ENCODE measurements at places on chromosomes 2 and 18. TPM values are rescaled to one million over a fixed set of nuclear protein-coding genes. Genes with fewer than 3 reads are reported as not detected.

DNA sequence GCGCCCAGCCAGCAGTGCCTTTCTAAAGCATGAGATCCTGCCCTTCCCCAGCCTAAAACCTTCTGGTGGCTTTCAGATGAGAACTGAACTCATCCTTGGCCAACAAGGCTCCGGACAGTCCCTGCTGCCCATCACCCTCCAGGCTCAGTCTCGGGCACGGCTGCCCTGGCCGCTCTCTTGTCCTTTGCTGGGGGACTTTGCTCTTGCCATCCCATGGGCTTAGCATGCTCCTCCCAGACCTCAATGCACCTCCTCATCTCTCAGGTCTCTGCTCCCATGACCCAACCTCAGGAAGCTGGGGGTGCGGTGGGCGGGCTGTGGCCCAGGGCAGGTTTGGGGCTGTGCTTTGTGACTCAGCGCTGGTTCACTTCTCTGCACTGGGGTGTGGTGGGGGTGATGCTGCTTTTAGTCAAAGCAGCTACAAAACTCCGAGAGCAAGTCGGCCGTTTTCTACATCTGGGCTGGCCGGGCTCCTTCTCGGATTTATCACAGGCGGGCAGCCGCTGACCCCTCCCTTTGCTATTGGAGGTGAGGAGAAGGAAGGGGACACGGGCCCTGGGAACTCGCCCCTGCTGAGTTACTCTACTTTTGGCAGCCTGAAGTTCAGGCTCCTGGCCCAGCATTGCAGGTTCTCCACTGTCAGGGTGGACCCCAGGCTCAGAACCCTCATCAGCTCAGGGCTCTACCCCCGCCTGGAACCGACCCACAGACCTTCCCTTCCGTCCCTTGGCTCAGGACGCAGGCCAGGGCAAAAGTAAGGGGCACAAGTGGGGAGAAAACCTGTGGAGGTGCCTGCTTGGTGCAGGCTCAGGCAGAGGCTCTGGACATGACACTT, 90.6 kb upstream of the TAF1B start:
- DNase-seq, result peak; percentile 89

GRCh38 chr2:239287461-239287860, 113.4 kb downstream of the HDAC4 start:
- no peak for DNase-seq

- no peak for DNase-seq
These were observed 48.8 kb upstream of the PPP1CB start for GRCh38 chr2:28702878-28703277.

DNA sequence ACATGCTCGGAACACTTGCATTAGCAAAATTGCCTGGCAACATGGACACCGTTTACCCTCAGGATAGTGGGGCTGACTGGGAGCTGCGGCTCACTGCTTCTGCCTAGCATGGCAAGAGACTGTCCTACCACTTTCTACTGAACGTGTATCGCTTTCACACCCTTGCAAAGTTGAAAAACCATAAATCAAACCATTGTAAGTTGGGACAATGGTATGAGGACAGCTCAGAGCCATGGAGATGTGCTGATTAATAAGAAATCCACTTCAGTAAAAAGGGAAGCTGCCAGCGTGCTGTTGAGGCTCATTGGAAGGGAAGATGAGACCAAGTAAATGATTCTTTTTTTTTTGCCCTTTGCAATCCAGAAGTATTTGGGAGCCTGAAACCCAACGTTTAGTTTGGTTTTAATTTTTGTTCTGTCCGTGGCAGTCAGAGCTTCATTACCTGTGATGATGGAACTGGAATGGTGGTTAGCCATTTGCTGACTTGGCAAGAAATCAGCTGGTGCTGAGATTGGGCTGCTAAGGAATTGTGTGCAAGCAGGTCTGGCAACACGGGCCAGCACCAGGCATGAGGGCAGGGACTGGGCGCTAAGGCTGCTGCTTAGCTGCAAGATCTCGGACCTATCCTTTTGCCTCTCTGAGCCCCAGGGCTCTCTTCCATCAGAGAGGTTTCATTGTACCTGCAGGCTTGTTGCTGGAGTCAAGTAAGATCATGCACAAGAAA, 75.5 kb upstream of the HS6ST1 start:
- no peak for DNase-seq

DNA sequence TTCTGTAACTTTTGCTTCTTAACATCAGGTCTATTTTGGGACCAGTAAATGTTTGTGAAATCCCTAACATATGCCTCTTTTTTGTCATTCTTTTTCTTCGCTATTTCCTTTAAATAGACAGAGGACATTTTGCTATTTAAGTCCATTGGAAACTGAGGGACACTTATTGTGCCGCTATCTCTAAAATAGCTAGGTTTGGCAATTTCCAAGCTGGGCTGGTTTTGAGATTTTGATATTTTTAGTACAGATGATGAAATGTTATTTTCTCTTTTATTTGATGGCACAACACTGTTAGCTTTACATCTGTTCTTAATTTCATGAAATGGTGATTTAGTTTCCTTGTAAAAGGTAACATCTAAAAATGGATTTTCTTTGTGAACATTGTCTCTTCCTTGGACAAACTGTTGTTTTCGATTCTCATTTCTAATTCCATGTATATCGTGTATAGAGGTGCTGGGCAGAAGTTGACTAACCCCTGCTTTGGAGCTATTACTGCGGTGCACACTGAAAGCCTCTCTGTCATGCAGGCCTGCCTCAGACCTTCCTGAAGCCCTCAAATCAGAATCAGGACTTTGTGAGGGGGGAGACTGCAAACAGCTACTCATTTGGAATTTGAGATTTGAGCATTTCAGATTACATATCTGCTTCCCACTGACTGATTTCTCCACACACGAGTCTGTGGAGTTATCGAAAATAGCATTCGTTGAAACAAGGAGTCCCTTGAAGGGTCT, 594 bp downstream of the RAD51AP2 start:
- DNase-seq, result no peak

- DNase-seq, result no peak
These were observed 391.9 kb downstream of the TMEM182 start for GRCh38 chr2:103153580-103154284.

DNA sequence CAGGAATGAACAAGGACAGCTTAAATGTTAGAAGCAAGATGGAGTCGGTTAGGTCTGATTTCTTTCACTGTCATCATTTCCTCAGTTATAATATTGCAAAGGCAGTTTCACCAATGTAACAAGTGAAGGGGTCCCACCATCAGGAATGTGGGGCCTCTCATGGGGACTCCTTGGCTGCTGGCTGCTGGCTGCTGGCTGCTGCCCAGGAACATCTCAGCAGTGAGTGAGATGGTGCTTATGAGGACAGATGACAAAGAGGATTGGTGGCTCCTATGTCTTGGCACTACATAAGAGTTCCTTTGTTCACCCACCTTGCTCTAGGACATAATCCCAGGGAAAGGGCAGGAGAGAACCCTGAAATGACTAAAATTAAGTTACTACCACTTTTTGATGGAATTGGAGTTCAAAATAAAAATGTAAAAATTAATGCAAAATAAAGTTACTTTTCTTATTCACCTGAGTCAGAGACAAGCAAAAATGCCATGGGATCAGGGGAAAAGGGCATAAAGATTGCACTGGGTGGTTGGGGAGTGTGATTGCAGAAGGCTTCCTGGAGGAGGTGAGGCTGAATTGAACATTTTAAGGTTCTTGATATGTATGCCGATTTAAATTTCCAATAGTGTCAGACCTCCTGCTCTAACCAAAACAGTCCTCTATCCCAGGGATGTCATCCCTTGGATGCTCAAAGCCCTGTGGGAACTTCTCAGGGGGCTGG, 23.4 kb downstream of the TMEM177 start:
- DNase-seq, result no peak

- DNase-seq, result no peak
These were observed 1082.0 kb downstream of the DSC3 start for GRCh38 chr18:29960539-29960938.

- no peak for DNase-seq
These were observed 30.4 kb downstream of the HDAC4 start for GRCh38 chr2:239370403-239370802.

DNA sequence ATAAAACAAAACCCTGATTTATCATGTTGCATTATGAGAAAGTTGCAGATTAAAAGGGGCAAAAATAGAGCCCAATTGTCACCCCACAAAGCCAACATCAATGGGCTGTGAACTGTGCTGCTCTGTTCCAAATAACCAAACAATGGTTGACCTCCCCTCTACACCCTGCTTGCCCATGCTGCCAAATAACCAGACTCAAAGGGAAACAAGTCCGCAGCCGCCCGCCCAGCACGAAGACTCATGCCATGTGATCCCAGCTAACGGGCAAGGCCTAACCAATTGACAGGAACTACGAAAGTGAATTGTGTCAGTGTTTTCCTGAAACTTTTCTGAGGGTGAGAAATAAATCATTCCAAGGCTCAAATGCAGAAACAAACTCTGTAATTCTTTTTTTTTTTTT, 97.9 kb upstream of the RIOK3 start:
- no peak for DNase-seq

- peak; percentile 84 for DNase-seq
These were observed 30.3 kb downstream of the MAIP1 start for GRCh38 chr2:199985625-199986207.

- DNase-seq, result no peak
These were observed 98.0 kb upstream of the TTN start for GRCh38 chr2:178905261-178905660.

LYPD6 gene
- polyA plus RNA-seq, result 0.07 TPM

LMAN2L gene
- polyA plus RNA-seq, result 24.8 TPM

FZD7 gene
- polyA plus RNA-seq, result 4.9 TPM

MTLN gene
- 107 TPM for polyA plus RNA-seq

KCNF1 gene
- polyA plus RNA-seq, result 4.2 TPM

VWA3B gene
- polyA plus RNA-seq, result not detected

PLGLB1 gene
- polyA plus RNA-seq, result 0.59 TPM

CPLX4 gene
- not detected for polyA plus RNA-seq

CROCC2 gene
- polyA plus RNA-seq, result not detected

All from A549 (cell line).